ENCODE measurements at places on chromosomes 7 and 10.

- no peak for DNase-seq
These were observed 51.4 kb upstream of the LYZL2 start for GRCh38 chr10:30680908-30681307.

DNA sequence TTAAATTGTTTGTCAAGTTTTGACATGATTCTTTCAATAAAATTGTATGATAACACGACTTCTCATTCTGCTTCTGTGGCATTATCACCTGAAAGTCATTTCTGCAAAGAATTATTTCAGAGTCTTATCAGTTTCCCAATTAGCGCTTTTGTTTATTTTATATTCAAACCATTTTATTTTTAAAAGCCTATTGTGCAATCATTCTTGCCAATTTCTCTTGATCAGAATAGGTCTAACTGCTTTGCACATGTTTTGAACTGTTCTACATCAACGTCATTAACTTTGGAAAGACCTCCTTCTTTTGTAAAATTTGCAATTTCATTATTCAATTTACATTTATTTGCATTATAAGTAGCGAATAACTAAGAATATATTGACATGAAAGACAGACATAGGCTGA lies 758.1 kb downstream of the CNTNAP2 start:
- DNase-seq = no peak

GRCh38 chr10:97673736-97674525 lies 13.1 kb downstream of the AVPI1 start:
- DNase-seq = no peak

DNA sequence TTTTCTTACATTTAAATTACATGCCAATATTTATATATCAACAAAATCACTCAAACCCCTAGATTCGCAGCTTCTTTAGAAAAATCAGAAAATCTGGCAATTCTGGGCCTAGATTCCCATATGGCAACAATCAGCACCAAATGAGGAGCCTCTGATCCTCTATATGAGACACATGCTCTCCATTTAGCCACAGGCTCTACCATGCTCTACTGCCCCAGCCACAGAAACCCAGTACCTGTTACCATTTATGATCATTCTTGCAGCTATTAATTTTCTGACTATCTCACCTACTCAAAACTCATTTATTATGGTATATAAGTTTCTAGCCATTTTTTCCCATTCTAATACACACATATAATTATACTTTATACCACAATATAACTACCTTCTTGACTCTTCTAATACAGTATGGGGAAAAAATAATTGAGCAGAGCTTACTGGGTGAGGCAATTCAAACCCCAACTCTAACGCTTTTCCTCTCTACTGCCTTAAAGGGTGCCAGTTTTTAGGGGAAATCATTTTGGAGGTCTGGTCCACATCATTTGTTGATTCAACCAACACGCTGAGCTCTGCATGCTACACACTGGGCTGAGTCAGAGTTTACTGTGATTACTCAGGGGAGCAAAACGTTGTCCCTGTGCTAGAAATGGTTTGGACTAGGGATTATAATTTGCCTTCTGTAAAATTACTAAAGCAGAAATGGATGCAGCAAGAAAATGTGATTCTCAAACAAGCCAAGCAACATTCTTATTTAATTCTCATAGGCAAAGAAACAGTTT lies 11.6 kb downstream of the PDLIM1 start:
- DNase-seq = no peak

GRCh38 chr10:121102706-121103105 lies 251.5 kb downstream of the WDR11 start:
- no peak for DNase-seq

DNA sequence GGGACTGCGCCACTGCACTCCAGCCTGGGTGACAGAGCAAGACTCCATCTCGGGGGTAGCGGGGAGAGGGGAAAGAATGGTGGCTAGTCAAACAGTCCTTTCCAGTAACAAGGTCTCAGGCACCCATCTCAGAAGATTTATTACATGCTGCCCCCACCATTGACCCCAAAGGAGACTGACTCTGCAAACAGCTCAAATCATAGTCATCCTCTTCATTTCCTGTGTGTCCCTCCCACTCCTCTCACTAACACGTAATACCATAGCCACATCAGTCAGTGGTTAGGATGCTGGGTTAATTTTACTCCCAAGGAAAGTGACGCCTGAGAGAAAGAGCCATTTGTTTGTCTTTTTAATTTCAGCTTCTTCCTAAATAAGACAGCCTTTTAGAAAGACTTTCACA lies 56.6 kb upstream of the BET1 start:
- no peak for DNase-seq

- no peak for DNase-seq
These were observed 20.6 kb upstream of the ARHGAP12 start for GRCh38 chr10:31949266-31949665.

GRCh38 chr10:33235251-33235884 lies 99.1 kb downstream of the NRP1 start:
- DNase-seq = no peak

- no peak for DNase-seq
These were observed 37.0 kb downstream of the MRPS33 start for GRCh38 chr7:140977741-140978140.

DNA sequence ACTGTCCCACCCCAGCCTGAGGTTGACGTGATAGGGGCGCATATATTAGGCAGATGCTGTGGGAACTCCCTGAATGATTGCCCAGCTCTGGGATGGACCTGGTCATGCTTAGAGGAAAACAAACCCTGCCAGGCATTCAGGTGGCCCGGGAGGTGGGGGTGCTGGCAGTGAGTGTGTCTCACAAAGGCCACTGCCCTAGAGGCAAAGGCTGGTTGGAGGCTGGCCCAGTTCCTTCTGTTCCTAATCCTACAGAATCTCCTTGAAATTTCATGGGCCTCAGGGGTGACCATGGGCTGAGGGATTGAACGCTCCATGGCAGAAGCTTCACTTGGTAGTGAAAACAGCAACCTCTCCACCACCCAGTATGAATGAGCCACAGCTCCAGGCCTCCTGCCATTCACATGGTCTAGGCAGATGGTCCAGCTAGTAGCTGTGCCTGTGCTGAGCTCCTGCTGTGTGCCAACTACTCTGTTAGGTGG lies 25.6 kb downstream of the ADRA2A start:
- DNase-seq = no peak

DNA sequence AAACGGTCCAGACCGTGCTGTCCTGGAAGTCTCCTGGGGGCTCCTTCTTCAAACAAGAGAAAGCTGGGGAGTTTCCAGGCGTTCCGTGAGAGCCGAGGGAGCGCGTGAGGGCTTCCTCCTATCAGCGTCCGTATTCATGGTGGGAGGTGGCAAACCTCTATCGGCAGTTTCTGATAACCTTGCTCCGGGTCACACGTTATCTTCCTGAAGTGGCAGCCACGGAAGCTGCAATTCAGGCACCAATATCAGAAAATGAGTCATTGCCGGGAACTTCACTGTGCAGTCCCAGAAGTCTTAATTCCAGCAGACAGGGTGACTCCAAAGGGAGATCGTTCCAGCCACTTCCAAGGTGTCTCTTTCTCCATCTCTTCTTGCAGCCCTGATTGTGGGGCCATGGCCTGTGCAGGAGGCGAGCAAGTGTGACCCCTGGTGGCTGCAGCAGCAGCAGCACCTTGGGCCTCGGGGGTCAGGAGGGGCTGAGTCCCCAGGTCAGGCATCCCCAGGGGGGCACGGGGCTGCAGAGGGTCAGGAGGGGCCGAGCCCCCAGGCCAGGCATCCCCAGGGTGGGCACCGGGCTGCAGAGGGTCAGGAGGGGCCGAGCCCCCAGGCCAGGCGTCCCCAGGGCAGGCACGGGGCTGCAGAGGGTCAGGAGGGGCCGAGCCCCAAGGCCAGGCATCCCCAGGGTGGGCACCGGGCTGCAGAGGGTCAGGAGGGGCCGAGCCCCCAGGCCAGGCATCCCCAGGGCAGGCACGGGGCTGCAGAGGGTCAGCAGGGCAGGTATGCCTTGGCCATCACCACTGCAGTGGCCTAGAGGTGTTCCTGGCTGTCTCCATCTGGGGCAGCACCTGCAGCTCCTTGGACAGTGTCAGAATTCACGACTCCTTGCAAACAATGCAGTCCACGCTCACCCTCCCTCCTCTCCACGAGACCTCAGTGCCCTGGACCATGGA lies 538.7 kb downstream of the DNAJB6 start:
- no peak for DNase-seq

GRCh38 chr7:22864301-22864700 lies 41.7 kb upstream of the TOMM7 start:
- no peak for DNase-seq

DNA sequence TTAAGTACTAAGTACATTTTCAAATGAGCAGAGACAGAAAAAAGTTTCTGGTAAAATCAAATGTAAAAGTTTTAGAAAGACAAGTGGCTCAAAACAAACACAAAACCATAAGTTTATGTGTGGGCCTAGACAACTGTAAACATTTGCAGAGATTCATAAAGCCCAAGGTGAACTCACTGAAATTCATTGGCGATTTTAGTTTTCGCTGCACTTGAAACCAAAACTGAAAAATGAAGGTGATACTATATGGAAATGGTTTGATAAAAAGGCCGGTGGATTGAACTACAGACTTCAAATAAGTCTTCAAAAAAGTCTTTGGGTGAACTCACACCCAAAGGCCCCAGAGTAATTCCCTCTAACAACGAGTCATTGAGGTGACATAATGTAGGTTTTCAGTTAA lies 1184.9 kb upstream of the C7orf33 start:
- DNase-seq = no peak

- no peak for DNase-seq
These were observed 42.0 kb upstream of the PDZD8 start for GRCh38 chr10:117417196-117417595.

GRCh38 chr10:97851341-97852001 lies 1.8 kb downstream of the GOLGA7B start:
- DNase-seq = no peak

- no peak for DNase-seq
These were observed 30.8 kb upstream of the KNDC1 start for GRCh38 chr10:133129071-133129858.

DNA sequence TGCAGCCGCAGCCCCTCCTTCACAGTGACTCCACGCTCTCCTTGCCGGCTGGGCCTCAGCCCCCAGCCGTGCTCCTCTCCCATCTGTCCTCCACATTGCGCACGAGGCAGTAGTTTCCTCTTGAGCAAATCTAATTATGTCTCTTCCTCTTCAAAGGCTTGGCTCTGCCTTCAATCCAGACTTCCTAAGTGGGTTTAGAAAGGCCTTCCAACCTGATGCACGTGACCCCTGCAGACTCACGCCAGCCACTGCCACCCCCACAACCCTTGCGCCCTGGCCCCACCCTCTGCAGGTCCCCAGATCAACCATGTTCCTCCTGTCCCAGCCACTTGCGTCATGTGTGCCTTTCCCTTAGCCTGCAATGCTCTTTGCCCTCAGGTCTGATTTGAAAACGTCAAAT lies 75.0 kb upstream of the ADAM12 start:
- DNase-seq = no peak

DNA sequence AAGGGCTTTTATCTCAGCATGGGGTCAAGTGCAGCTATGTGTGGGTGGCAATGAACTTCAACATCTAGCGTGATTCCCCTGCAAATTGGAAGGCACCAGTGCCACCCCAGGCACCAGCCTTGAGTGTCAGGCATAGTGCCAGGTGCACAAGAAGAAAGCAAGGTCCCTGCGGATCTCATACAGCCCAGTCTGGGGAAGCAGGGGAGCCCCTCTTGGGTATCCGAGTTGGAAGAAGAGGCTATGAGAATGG lies 269.0 kb downstream of the RPS24 start:
- no peak for DNase-seq

DNA sequence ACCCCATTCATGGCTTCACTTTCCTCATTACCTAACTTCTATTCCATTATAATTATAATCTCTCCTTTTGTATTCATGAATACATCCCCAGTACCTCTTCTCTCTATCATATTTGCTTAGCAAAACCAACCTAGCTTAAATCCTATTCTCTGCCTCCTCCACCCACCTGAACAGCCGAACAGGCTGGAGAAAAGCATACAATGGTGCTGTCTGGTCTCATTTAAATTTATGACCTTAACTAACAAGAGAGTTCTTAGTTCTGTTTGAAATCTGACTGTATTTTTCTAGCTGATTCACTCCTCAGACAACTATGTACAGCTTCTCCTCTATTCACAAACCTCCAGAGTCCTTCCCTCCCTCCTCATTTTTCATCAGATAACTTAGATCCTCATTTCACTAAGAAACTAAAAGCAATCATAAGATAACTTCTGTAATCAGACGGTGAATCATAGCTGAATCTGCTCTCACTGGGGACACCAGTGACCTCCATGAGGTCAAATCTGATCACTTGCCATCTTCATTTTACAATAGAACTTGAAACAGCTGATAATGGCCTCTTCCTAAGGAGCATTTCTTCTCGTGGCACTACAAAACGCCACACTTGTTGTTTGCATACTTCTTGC lies 233.9 kb upstream of the AOAH start:
- no peak for DNase-seq

DNA sequence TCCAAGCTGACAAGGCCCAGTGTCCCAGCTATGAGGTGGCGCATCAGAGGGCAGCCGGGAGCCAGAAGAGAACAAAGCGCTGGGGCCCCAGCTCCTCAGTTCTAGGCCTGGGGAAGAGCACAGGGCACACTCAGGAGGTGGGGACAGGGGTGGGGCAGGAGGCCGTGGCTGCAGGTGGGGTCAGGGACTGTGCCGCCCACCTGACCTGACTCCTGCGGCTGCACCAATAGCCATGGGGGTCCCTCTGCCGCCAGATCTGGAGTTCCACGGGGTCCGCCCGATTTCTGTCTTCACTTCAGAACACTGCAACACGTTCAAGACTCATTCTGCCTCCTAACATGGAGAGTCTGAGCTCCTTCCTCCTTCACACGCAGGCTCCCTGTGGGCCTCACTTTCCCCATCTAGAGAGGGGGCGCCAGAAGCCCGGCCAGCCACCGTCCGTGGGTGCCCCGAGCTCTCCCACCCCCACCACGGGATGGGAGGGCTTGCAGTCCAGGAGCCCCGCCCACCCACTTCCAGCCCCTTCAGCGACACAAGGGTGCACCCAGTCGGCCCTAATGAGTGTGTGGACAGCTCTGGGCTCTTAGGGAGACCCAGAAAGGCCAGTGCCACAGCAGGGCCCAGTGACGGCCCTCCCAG lies 278.3 kb downstream of the MAD1L1 start:
- no peak for DNase-seq

DNA sequence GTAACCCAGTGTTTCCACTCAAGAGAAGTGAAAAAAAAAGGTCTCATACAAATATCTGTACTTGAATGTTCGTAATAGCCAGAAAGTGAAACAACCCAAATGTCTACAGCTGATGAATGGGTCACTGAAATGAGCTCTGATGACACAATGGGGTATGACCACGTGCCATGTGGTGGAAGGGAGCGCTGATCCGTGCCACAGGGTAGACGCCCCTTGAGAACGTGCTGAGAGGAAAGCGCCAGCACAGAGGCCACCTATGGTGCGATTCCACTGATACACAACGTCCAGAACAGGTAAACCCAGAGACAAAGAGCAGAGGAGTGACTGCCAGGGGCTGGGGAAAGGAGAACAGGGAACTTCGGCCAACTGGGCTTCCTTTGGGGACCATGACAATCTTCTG lies 50.3 kb downstream of the MAD1L1 start:
- no peak for DNase-seq

DNA sequence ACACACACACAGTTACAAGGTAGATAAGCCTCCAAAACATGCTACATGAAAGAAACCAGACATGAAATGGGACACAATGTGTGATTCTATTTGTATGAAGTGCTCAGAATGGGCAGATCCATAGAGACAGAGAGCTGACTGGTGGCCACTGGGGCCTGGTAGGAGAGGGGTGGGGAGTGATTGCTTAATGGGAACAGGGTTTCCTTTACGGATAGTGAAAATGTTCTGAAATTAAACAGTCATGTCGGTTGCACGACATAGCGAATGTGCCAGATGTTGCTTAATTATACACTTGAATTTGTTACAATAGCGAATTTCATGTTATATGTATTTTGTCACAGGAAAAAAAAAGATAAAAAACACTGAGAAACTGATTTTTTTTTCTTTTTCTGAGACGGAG lies 122.3 kb downstream of the SPDYE5 start:
- DNase-seq = no peak

- DNase-seq = no peak
These were observed 44.1 kb downstream of the HGF start for GRCh38 chr7:81725812-81726127.
